ENCODE measurements at places on chromosomes 3 and 15.

- DNase-seq: peak; percentile 77
Observed at GRCh38 chr3:198080521-198081384, 120.7 kb downstream of the LMLN start.

GRCh38 chr3:183381179-183381578 is 47.2 kb downstream of the MCF2L2 start:
- peak; percentile 68 for DNase-seq

DNA sequence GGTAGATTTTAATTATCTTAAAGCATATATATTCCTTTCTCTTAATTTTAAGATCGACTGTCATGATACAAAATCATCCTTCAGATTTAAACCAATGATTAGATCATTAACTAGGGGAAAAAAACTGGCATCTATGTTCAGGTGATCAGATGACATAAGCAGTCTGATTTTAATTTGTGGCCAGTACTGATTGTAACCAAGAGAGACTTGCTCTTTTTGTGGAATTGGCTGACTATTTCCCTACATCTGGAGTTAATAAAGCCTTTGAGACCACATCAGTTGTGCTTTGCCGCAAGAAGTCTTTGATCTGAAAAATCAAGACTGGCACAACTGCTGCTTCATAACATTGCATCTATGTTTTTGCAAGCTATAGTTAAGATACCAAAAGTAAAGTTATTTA is 148.4 kb upstream of the CGNL1 start:
- no peak for DNase-seq

- no peak for DNase-seq
Observed at GRCh38 chr3:73364517-73364916, 260.2 kb downstream of the PDZRN3 start.

GRCh38 chr3:191391861-191392808 is 61.8 kb upstream of the UTS2B start:
- no peak for DNase-seq

DNA sequence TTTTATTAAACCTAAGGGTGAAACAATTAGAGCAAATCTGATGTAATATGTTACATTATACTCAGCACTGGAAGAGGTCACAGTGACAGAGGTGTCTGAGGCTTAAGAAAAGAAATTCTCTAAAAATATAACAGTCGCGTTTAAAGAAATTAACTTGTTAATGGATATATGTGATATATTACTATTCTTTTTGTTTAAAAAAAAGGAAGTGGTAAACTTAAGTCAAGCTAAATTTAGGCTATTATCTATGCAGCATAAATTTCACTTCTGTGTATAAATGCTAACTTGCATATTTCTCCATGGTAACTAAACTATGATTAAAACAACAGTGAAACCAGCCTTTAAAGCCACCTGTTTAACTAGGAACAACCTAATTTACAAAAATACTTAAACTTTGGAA is 191.3 kb downstream of the FOXP1 start:
- DNase-seq: no peak

Data from hematopoietic multipotent progenitor cell treated with erythropoietin and hydrocortisone succinate and interleukin-3 and kit ligand, for 8 days (in vitro differentiated cells).